ENCODE measurements at places on chromosomes 12 and 14.

DNA sequence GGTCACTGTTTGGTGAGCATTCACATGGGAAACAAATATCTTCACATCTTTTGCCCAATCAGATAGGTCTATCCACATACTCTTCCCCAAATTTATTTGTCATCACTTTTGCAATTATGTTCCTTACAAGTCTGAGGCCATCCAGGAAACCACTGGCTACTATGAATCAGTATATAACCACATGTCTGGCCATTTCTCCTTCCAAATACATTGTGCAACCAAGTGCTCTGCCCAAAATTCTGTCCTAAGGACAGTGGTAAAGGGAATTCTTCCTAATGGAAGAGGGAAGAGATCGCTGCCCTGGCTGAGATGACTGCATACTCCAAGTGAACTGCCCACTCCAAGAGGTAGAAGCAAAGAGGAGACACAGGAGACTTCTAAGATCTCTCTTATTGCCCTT lies 148.9 kb upstream of the MAX start:
- no peak overlapping the region for H3K27ac ChIP-seq
- H3K4me1 ChIP-seq = no peaks in the 10 kb centered on the region
- H3K36me3 ChIP-seq = no peaks in the 10 kb centered on the region
- no peak overlapping the region for H3K4me3 ChIP-seq

- no peak overlapping the region for H3K4me3 ChIP-seq
- no peak for ATAC-seq
- no peaks in the 10 kb centered on the region for H3K27me3 ChIP-seq
- H3K36me3 ChIP-seq = no peaks in the 10 kb centered on the region
Measured at GRCh38 chr14:30885840-30886740, 11.7 kb downstream of the COCH start.

DNA sequence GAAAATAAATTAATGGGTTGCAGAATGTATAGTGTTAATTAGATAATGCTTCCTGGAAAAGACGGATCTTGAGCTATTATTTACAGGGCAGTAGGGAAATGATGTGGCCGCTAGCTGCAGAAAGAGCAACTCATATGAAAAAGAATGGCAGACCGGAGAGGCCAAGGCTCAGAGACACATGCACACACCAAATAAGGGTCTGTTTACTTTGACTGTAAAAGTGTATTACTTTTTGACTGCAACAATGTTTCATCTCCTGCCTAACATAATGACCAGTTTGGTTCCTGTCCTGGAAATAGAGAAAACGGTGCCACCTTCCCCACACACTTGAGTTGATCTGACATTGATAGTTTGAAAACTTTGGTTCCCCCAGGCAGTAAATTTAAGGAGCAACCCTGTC lies 290.9 kb downstream of the CACNA1C start:
- H3K36me3 ChIP-seq = no peaks in the 10 kb centered on the region
- H3K4me1 ChIP-seq = peaks cover 11% of the 10 kb centered on the region
- H3K27ac ChIP-seq = no peak overlapping the region
- no peak for ATAC-seq
- H3K4me3 ChIP-seq = no peak overlapping the region

- no peaks in the 10 kb centered on the region for H3K27me3 ChIP-seq
- H3K36me3 ChIP-seq = no peaks in the 10 kb centered on the region
- H3K4me3 ChIP-seq = no peak overlapping the region
Measured at GRCh38 chr12:28424965-28425364, 234.7 kb downstream of the CCDC91 start.

GRCh38 chr14:36944307-36945010 lies 227.9 kb downstream of the SLC25A21 start:
- no peak overlapping the region for H3K4me3 ChIP-seq
- no peaks in the 10 kb centered on the region for H3K36me3 ChIP-seq
- H3K27me3 ChIP-seq = no peaks in the 10 kb centered on the region
- ATAC-seq = no peak

DNA sequence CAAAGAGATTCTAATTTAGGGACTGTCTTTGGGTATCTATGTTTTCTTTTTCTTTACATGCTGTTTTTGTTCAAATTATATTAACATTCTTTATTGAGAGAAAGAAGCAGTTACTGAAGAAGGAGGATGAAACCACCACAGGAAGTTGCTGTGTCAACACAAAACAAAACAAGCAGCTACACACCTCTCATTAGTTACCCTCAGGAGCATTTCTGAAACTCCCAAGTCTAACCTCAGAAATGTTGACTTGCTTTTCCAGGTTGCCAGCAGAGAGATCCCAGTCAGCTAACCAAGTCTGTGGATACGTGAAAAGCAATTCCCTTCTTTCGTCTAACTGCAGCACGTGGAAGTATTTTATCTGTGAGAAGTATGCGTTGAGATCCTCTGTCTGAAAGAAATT lies 33.5 kb downstream of the CLEC1A start:
- no peaks in the 10 kb centered on the region for H3K27me3 ChIP-seq
- ATAC-seq = no peak
- H3K4me1 ChIP-seq = no peaks in the 10 kb centered on the region
- no peak overlapping the region for H3K27ac ChIP-seq
- no peak overlapping the region for H3K4me3 ChIP-seq

DNA sequence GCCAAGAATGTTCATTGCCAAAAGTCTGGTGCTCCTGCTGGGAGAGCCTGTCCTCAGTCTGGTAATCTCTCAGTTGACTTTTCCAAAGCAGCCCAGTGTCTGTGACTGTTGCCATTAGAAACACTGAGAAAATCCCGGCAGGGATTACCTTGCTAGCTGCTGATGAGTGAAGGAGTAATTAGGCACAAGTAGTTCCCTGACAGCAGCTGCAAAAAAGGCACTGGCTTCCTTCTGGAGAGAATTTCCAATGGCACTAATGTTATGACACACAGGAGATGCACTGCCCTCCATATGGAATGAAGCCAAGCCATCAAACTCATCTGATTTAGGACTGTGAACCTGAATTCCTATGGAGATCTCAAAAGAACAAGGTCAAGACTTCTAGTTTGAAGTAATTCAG lies 1321.2 kb upstream of the SEL1L start:
- no peaks in the 10 kb centered on the region for H3K36me3 ChIP-seq
- no peaks in the 10 kb centered on the region for H3K27me3 ChIP-seq
- H3K27ac ChIP-seq = no peak overlapping the region
- no peaks in the 10 kb centered on the region for H3K4me1 ChIP-seq

DNA sequence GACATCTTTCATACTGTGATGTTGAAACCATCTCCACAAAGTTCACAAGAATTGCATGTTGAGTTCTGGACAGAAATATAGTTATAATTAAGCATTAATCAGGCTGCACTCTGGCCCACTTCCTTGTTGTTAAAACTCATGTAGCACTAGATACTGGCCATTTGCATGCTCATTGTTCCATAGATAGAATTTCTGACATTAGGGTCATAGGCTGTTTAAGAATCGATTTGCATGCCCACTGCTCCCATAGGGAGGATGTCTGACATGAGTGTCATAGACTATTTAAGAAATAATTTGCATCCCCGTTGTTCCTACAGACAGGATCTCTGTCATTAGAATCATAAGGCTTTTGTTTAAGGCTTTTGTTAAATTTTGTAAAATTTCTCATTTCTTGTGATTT lies 50.2 kb downstream of the MYF5 start:
- H3K27me3 ChIP-seq = no peaks in the 10 kb centered on the region
- H3K4me3 ChIP-seq = no peak overlapping the region
- H3K4me1 ChIP-seq = no peaks in the 10 kb centered on the region
- H3K36me3 ChIP-seq = no peaks in the 10 kb centered on the region
- no peak for ATAC-seq
- no peak overlapping the region for H3K27ac ChIP-seq

DNA sequence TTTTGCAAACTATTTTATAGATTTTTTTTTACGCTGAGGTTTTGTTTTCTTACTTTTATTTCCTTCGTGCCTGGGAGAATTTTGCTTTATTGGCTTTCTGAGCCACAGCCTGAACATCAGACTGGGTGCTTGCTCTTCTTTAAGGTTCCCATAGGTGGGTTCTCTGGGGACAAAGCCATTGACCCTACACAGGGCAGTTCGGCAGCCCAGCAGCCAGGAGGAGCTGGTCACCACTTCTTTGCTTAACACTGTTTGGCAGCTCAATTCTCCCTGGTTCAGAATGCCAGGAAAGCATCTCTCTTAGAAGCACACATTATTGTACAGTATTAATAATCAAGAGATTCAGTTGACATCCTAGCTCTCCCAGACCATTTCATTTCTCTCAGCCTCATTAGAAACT lies 140.8 kb upstream of the NEDD1 start:
- no peaks in the 10 kb centered on the region for H3K4me1 ChIP-seq
- no peak for ATAC-seq
- no peaks in the 10 kb centered on the region for H3K27me3 ChIP-seq
- peaks cover 6% of the 10 kb centered on the region for H3K36me3 ChIP-seq

DNA sequence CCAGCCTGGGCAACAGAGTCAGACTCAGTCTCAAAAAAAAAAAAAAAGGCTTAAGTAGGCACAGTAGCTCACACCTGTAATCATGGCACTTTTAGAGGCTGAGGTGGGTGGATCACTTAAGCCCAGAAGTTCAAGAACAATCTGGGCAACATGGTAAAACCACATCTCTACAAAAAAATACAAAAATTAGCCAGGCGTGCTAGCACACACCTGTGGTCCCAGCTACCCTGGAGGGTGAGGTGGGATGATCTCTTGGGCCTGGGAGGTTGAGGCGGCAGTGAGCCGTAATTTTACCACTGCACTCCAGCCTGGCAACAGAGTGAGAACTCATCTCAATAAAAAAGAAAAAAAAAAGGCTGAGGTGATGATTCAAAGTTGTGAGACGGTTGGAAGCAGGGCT lies 9.1 kb upstream of the RESF1 start:
- H3K27me3 ChIP-seq = no peaks in the 10 kb centered on the region
- H3K4me1 ChIP-seq = no peaks in the 10 kb centered on the region
- no peaks in the 10 kb centered on the region for H3K36me3 ChIP-seq
- no peak overlapping the region for H3K4me3 ChIP-seq
- ATAC-seq = no peak
- H3K27ac ChIP-seq = no peak overlapping the region

DNA sequence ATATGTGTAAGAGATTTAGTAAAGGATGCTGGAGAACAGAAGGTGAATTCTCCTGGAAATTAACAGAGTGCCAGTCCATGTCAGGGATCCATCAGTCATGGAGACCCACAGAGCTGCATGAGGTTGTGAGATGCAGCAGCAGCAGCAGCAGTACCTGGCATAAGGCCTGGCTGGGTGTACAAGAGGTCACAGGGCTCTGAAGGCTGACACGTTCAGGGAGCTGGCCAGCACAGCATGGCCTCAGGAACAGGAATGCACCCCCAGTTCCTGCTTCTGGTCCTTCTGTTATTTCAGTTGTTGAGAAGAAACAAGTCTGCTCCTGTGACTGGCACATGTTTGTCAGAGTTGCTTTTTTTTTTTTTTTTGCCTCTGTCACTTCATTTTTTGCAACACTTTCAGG lies 210.8 kb downstream of the CNTN1 start:
- no peaks in the 10 kb centered on the region for H3K36me3 ChIP-seq
- peak; percentile 41 for ATAC-seq
- H3K27me3 ChIP-seq = no peaks in the 10 kb centered on the region
- H3K27ac ChIP-seq = no peak overlapping the region
- no peak overlapping the region for H3K4me3 ChIP-seq
- H3K4me1 ChIP-seq = no peaks in the 10 kb centered on the region

- H3K4me1 ChIP-seq = peaks cover 6% of the 10 kb centered on the region
- ATAC-seq = no peak
- peak overlapping the region; percentile 23 for H3K27ac ChIP-seq
- H3K27me3 ChIP-seq = no peaks in the 10 kb centered on the region
Measured at GRCh38 chr12:96502477-96502876, 13.1 kb downstream of the CFAP54 start.

GRCh38 chr12:26150736-26151450 lies 26.1 kb upstream of the BHLHE41 start:
- no peak overlapping the region for H3K4me3 ChIP-seq
- no peaks in the 10 kb centered on the region for H3K27me3 ChIP-seq
- peaks cover 37% of the 10 kb centered on the region for H3K4me1 ChIP-seq
- H3K36me3 ChIP-seq = no peaks in the 10 kb centered on the region

- H3K27ac ChIP-seq = no peak overlapping the region
- no peak for ATAC-seq
- H3K4me1 ChIP-seq = peaks cover 6% of the 10 kb centered on the region
- peak overlapping the region; percentile 30 for H3K4me3 ChIP-seq
Measured at GRCh38 chr14:77125281-77125801, 16.2 kb downstream of the ZDHHC22 start.

- H3K27ac ChIP-seq = no peak overlapping the region
- no peak for ATAC-seq
- no peaks in the 10 kb centered on the region for H3K4me1 ChIP-seq
- no peak overlapping the region for H3K4me3 ChIP-seq
- no peaks in the 10 kb centered on the region for H3K27me3 ChIP-seq
Measured at GRCh38 chr14:92617581-92617980, 104.0 kb downstream of the RIN3 start.

Measured in gastroesophageal sphincter (tissue), 4 donors.